ENCODE measurements at places on chromosomes 3 and 15.

DNA sequence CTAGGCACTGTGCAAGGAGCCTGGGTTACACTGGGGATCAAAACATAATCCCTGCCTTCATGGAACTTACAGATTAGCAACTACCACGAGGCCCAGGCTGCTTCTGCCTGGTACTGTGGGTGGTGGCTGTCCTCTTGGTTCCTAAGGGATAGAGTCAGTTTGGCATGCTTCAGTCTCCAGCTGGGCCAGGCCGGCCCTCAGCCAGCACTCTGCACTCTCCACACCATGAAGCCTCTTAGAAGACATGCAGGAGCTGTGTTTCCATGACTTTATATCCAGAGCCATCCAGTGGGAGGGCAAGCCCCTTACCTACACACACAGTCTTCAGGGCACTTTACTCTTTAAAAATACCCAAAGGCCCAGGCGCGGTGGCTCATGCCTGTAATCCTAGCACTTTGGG lies 54.4 kb downstream of the ATP1B3 start:
- no peak for DNase-seq

DNA sequence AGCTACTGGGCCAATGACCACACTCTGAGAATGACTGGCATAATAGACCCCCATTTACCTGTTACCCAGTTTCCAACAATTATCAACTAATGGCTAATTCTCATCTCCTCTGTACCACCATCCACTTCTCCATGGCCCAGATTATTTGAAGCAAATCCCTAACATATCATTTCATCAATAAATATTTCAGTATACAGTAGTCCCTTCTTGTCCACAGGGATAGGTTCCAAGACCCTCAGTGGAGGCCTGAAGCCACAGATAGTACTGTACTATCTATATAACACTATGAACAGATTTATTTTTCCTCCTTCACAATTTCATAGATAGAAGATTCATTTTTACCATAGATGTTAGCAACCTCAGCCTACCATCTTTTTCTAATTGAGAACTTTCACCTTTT lies 68.3 kb downstream of the IFT80 start:
- DNase-seq: no peak

DNA sequence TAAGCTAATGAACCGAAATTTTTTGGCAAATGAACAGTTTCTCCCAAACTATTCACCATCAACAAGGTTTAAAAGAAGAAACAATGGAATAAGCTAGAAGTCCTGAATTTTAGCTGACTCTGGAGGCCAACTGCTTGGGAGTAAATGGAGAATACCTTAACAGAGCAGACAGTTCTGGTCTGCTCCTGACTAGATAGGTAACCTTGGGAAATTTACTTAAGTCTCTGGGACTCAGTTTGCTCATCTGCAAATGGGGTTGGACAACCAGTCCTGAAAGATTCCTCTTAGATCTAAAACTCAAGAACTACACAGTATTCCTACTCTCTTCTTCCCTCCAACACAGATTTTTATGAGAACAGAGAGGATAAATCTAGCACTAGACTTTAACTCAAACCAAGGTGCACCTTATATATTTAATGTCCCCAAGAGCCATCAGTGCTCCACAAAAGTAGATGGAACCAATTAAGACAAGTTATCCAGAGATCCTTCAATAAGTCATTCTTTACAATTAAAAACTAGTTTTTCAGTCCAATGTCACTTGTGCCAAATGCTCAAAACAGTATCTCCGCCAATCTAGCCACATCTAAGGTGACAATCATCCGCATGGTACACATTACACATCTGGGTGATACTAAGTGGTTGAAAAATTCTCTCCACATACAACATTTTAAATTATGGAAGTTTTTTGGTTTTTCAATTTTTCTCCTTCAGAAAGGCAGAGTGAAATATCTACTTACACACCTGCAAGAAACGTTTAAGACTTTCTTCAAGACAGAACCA lies 1.5 kb downstream of the RHOA start:
- DNase-seq: no peak

GRCh38 chr3:13022348-13023234 lies 50.6 kb downstream of the IQSEC1 start:
- peak; percentile 88 for DNase-seq

GRCh38 chr15:83685916-83686332 lies 32.0 kb downstream of the ADAMTSL3 start:
- DNase-seq: no peak

GRCh38 chr3:118977118-118977517 lies 57.5 kb downstream of the IGSF11 start:
- no peak for DNase-seq

DNA sequence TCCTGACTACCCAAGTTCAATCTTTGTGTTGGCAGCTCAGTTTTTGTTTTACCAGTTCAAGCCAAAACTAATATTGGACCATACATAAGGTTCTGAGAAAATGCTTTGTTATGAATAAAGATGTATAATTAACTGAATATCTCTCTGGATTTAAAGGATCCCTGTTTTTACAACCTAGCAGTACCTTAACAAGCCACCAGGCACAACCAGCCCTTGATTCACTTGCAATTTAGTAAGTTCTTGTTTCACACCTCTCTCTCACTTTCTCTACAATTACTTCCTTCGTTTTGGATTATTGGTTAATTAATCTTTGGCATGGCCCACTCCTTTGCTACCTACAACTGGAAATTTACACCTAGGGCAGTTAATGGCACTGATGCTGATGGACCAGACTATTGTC lies 531.9 kb downstream of the SQOR start:
- no peak for DNase-seq

GRCh38 chr3:16508243-16508578 lies 5.3 kb downstream of the RFTN1 start:
- DNase-seq: no peak

DNA sequence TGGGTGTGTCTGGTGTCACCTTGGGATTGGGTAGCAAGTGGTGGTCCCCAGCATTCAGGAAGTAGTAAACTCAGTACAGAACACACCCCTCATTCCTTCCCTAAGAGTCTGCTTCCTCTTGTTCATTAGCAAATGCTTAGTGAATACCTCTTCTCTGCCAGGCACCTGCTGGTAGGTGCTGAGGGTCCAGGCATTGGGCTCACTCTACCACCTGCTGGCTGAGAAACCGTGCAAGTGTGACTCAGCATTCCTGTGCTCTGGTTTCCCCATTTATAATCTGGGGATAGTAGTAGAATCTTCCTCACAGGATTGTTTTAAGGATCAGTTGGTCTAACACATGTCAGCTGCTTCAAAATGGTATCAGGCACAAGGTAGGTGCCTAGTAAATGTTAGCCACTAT lies 4.8 kb downstream of the SHF start:
- peak; percentile 34 for DNase-seq

DNA sequence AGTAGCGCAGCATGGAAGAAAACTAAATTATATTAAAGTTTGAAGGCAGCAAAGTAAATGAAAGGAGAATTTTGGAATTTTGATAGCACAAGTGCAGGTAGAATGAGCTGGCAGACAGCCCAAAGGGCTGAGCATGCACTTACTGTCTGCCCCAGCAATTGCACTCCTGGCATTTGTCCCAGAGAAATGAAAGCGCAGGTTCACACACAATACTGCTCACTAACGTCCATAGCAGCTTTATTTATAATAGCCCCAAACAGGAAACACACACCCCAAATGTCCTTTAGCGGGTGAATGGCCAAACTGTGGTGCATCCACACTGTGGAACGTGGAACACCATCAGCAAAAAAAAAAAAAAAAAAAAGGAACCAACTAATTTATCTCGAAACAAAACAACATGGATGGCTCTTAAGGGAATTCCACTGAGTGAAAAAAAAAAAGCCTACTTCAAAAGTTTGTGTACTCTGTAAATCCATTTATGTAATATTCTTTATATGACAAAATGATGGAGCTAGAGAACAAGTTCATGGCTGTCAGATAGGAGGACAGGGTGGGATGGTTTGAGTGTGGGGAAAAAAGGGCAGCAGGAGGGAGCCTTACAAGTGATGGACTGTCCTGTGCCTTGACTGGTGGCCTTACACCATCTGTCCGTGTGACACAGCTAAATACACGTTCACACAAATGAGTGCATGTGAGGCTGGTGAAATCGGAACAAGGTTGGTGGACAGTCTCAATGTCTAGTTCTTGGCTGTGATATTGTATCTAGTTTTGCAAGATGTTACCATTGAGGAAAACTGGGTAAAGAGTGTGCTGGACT lies 6.0 kb upstream of the TM2D3 start:
- DNase-seq: no peak

DNA sequence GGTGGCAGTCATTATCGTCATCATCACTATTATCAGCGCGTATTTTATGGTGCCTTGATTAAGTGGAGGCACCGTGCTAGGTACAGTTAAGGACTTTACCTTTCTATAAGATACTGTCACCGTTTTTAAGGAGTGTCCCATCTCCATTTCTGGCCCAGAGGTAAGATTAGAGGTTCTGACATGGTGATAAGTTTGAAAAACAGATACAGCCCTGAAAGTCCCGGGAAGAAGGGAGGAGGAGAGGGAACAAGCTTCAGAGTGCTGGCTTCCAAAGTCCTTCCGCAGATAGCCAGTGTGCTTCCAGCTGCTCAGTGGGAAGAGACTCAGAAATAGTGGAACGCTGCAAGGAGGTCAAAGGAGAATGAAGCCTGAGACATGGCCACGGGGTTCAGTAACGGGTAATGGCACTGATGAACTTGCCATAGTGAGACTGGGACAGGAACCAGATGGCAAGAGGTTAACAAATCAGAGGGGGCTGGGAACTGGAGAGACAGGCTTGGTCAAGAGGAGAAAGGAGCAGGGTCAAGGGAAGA lies 9.1 kb upstream of the TM4SF4 start:
- no peak for DNase-seq

DNA sequence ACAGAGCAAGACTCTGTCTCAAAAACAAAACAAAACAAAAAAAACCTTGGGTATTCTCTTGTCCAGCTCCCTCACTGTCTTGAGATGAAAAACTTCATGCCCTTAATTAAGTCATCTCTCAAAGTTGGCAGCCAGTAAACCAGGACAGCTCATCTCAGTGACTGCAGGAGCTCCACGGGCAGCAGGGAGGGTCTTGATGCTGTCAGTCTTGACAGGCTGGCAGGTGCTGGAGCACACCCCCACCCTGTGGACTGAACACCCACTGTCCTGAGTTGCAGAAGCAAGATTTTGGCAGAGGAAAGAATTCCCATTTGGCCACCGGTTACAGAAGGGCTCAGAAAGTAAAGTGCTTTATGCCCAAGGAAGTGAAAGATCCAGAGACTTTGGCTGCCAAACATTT lies 8.0 kb downstream of the DNAJA4 start:
- no peak for DNase-seq

DNA sequence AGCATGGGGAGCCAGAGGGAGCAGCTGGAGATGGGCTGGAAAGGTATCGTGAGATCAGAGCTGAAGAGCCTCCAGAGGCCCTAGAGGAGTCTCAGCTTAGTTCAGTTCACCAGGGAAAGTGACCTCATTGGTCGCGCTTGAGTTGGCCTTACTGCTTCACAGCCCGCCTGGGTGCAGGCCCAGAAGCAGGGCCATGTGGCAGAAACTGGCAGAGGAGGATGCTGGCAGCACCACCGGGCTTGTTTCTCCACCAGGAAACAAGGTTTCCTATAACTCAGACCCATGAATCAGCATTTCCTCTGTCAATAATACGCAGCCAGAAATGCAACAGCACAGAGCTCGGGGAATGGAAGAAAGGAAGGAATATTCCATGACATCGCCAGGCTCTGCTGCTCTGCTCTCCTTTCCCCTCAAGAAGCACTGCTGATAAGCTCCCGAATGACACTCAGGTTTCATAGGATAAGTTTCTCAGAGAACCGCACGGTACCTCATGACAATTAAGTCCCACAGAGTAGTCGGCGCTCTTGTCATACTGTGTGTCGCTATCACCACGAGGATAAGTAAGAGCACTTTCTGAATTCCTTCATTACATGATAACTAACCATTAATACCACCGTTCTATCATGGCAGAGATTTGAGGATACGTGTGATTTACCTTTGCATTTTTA lies 147.1 kb upstream of the LPP start:
- DNase-seq: no peak

GRCh38 chr3:98199020-98199419 lies 32.5 kb downstream of the OR5H15 start:
- DNase-seq: peak; percentile 77

GRCh38 chr15:61584410-61584809 lies 355.3 kb upstream of the RORA start:
- DNase-seq: peak; percentile 7

DNA sequence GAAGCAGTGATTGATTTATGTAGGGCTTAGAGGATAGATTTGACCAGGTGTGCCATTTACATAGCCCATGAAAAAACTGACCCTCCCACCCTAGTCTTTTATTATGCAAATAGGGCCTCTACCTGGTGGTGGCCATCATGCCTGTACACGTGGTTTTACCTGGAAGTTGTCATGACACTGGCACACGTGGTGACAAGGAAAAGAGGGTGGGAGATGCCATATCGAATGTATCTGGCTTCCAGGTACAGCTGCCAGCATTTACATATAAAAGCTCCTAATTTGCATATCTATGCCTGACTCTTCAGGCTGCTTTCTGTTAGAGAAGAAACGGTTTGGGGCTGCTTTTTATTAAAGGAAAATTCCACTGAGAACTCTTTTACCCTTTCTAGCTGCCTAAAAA lies 35.0 kb upstream of the DNAJC13 start:
- DNase-seq: no peak
